ENCODE measurements at places on chromosomes 12 and 14.

DNA sequence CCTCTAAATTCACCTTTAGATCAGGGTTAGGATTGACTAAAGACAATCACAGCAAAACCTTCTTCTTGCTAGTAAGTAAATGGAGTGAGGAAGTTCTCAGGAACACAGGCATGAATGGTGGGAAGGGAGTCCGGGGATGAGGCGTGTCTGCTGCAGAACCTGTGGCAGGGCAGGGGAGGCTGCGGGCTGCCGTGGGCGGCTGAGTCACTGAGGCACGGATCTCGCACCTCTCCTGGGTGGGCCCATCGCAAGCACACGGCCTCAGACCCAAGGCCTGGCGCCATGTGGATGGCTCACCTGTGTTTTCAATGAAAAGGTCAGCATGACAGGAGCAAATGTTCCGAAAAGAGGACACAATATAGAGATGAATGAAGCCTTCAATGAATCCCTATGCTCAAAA, 85.4 kb downstream of the PIWIL1 start:
- no peak for DNase-seq

GRCh38 chr14:74980731-74981461, 21.8 kb upstream of the EIF2B2 start:
- no peak for DNase-seq

DNA sequence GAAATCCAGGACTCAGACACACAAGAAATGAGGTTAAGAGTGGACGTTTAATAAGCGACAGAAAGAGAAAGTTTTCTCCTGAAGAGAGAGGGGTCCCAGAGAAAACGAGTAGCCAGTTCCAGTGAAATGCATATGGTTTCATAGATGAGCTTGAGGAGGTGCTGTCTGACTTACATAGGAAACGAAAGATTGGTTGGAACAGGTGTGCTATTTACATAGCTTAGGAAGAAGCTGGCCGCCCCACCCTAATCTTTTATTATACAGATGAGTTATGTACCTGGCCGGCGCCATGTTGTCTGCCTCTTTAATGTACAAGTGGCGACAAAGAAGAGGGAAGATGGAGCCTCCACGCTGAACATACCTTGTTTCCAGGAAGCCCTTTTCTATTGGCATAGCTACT, 223.0 kb downstream of the SLC6A15 start:
- no peak for DNase-seq

DNA sequence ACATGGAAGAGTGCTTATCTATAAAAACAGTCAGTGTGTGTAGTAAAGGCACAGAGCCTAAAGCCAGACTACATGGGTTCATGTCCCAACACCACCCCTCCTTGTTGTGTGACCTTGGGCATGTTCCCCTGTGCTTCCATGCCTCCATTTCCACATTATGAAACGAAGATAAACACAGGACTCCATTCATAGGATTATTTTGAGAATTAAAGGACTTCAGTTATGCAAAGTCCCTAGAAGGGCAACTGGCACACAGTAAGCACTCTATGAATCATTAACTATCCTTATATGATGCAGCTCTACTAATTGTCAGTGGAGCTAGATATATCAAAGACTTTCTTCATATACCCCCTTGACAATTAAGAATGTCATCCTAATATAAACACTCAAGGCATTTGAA, 17.8 kb downstream of the IFNG-AS1 start:
- no peak for DNase-seq

DNA sequence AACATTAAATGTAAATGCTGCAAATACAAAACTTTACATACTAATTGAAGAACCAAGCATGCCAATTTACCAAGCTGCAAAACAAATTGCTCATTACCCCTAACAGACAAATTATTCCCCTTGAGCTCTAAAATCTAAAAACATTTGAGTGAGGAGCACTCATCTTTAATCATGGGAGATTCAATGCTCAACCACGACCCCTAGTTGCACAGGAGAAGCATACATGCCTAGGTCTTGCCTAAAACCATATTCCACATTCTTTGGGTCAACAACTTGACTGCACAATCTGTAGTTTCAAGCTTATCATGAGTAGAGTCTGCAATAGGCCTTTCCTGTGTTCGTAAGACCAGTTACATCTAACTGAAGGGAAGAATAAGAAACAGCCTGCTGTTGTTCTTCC, 69.7 kb downstream of the MGAT4C start:
- no peak for DNase-seq

DNA sequence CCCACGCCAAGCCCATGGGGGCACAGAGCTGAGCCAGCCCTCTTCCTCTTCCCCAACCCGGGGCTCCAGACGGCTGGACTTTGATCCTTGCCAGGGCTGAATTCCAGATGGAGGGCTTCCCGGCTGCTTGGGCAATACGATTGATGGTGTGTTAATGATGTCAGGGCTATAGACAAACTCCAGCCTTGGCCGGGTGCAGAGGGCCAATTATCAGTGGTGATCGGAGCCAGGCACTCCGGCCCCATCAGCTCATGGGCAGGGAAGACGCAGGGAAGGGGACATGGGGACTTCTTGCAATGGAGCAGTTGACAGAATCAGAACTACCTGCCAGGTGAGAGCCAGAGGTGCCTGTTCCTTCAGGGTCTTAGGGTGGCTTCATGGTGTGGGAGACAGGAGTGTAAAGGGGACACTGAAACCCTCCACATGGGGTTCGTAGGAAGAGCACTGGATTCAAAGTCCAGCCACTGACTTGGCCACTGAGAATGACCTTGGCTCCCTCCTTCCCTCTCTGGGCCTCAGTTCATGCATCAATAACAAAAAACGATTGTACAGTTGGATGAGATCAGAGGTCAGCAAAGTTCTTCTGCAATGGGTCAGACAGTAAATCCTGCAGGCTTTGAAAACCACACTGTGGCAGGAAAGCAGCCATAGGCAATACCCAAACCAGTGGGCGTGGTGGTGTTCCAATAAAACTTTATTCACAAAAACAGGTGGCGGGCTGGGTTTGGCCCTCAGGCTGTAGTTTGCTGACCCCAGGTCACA, 333.7 kb downstream of the MED13L start:
- DNase-seq: no peak

DNA sequence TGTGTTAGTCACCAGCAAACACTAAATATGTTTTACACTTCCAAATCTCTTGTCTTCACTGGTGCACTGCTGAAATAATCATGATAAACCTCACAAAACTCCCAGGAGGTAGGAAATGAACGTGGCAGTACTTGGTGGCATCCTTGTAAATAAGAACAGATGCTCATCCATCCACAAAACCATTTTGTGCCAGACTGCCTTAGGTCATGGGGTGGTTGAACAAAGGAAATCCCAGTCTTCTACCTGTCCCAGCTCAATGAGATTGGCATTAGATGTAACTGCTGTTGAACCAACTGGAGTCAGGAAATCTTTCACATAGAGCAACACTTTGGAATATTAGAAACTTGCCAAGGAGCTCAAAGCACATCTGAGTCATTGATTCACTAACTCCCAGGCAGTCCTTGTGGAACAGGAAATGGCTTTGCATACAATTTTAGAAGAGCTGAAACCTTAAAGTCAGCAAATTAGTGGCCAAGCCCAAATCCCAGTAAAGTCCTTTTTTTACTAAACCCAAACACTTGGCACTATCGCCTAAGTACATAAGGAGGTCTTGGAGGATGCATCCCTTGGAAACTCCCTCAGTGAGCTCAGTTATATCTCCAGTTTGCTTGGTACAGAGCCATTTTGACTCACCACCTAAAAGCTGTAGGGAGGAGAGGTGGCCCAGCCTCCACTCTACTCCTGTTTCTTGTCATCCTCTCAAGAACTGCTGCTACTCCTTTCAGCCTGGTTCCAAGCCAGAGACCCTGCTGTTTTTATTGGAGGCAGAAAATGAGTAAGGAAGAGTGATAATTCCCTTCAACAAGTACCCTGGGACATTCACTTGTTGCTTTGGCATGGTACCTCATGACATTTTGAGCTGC, 208.0 kb downstream of the NOVA1 start:
- DNase-seq: no peak

- DNase-seq: no peak
Observed at GRCh38 chr14:69755296-69755695, 11.6 kb upstream of the SRSF5 start.

- no peak for DNase-seq
Observed at GRCh38 chr12:19402743-19403431, 36.4 kb upstream of the AEBP2 start.

- DNase-seq: no peak
Observed at GRCh38 chr12:55499810-55500252, 7.7 kb downstream of the OR6C68 start.

GRCh38 chr12:79617696-79618095, 73.1 kb downstream of the PAWR start:
- DNase-seq: no peak

All from cortex of kidney (tissue), 1 donor.